ENCODE measurements at places on chromosomes 12 and 14. TPM values are rescaled to one million over a fixed set of nuclear protein-coding genes. Genes with fewer than 3 reads are reported as not detected.

GRCh38 chr12:103771466-103771865, 69.6 kb downstream of the NT5DC3 start:
- no peak overlapping the region for H3K4me3 ChIP-seq
- H3K36me3 ChIP-seq = no peaks in the 10 kb centered on the region
- H3K4me1 ChIP-seq = no peaks in the 10 kb centered on the region
- no peak overlapping the region for H3K27ac ChIP-seq
- no peaks in the 10 kb centered on the region for H3K27me3 ChIP-seq
- peak; percentile 38 for DNase-seq

Gene TCL1B
- 5.5 TPM for total RNA-seq

Gene TIGAR
- 14.2 TPM for total RNA-seq

GRCh38 chr12:94745562-94745961, 95.2 kb upstream of the TMCC3 start:
- no peak for DNase-seq
- peaks cover 2% of the 10 kb centered on the region for H3K36me3 ChIP-seq
- H3K27ac ChIP-seq = no peak overlapping the region
- no peaks in the 10 kb centered on the region for H3K27me3 ChIP-seq
- no peak overlapping the region for H3K4me3 ChIP-seq

GRCh38 chr14:70838076-70838475, 28.8 kb upstream of the MAP3K9 start:
- H3K4me1 ChIP-seq = no peaks in the 10 kb centered on the region
- DNase-seq = no peak
- no peak overlapping the region for H3K4me3 ChIP-seq
- H3K27ac ChIP-seq = no peak overlapping the region
- H3K27me3 ChIP-seq = no peaks in the 10 kb centered on the region

- DNase-seq = no peak
- no peak overlapping the region for H3K27ac ChIP-seq
- no peaks in the 10 kb centered on the region for H3K27me3 ChIP-seq
- no peak overlapping the region for H3K4me3 ChIP-seq
- no peaks in the 10 kb centered on the region for H3K36me3 ChIP-seq
- H3K4me1 ChIP-seq = peaks cover 17% of the 10 kb centered on the region
These were observed 98.2 kb downstream of the ZFP36L1 start for GRCh38 chr14:68694516-68695235.

Gene LMNTD1
- not detected for total RNA-seq

- H3K4me1 ChIP-seq = no peaks in the 10 kb centered on the region
- no peaks in the 10 kb centered on the region for H3K36me3 ChIP-seq
- no peak for DNase-seq
- H3K27me3 ChIP-seq = no peaks in the 10 kb centered on the region
These were observed 1154.6 kb downstream of the GALC start for GRCh38 chr14:86838363-86838762.

DNA sequence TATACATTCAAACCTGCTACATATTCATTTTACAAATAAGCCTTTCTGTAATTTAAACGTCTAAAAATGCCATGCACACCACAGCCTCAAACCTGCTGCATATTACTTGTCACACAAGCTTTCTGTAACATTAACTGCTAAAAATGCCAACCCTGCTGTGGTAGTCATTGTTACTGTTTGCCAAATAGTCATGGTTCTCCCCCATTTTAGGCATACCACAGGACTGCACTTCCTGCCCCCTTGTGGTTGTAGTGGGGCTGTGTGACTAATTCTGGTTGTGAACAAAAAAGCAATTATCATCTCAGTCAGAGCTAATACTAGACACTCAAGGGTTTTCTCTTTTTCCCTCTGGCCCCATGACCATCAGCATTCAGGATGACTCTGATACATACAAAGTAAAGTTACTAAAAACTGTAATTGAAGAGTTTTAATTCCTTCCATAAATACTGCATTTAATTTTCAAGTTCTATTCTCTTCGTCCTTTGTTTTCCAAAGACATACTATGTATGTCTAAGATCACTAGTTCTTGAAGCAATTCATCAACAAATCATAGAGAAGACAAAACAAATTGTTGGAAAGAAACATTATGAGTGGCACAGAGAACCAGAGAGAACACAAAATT, 5.7 kb upstream of the SLC35F4 start:
- H3K36me3 ChIP-seq = no peaks in the 10 kb centered on the region
- no peak for DNase-seq
- no peak overlapping the region for H3K27ac ChIP-seq
- peaks cover 5% of the 10 kb centered on the region for H3K27me3 ChIP-seq
- no peak overlapping the region for H3K4me3 ChIP-seq
- H3K4me1 ChIP-seq = no peaks in the 10 kb centered on the region

DNA sequence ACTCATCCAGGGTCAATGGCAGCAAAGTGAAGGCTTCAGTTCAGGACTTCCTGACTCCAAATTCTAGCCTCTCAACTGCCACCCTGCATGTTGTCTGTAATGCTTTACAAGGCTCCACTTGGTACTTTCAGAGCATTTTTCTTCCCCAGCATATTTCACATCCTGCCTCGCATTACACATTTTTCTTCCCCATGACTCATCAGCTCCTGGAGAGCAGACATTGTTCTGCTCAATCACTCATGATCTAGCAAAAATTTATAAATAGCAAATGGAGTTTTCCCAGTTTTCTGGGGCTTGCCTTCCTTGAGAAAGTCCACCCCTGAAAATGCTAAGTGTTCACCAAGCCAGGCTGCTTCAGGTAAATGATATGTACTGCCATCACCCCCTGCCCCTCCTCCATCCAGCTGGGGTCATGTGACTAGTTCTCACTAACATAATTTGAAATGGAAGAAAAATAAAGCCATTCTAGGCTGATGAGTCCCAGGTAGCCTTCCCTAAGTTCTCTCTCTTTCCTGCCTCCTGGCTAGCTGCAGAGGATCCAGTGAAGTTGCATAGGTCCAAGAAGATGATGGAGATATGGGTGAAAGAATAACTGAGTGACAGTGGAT, 69.4 kb downstream of the ARMH4 start:
- no peak overlapping the region for H3K4me3 ChIP-seq
- no peaks in the 10 kb centered on the region for H3K36me3 ChIP-seq
- H3K27me3 ChIP-seq = peaks cover 14% of the 10 kb centered on the region
- no peaks in the 10 kb centered on the region for H3K4me1 ChIP-seq
- DNase-seq = no peak

DNA sequence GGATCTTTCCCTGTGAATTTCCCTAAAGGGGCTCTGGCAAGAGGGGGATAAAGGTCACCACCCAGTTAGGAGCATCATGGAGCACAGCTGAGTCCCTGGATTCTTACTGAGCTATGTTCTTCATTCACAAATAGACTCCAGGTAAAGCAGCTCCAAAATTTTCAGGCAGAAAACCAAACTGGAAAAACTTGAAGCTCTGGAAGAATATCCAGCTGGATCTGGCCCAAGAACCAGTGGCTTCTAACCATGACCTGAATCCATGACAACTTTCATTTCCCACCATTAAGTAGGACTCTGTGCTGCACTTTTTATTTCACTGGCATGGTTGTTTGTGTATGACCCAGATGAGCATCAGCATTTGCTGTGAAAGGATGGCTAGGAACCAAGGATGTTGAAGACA, 180.4 kb upstream of the FKBP4 start:
- H3K4me1 ChIP-seq = no peaks in the 10 kb centered on the region
- no peaks in the 10 kb centered on the region for H3K27me3 ChIP-seq
- H3K4me3 ChIP-seq = no peak overlapping the region
- H3K36me3 ChIP-seq = no peaks in the 10 kb centered on the region
- H3K27ac ChIP-seq = no peak overlapping the region

DNA sequence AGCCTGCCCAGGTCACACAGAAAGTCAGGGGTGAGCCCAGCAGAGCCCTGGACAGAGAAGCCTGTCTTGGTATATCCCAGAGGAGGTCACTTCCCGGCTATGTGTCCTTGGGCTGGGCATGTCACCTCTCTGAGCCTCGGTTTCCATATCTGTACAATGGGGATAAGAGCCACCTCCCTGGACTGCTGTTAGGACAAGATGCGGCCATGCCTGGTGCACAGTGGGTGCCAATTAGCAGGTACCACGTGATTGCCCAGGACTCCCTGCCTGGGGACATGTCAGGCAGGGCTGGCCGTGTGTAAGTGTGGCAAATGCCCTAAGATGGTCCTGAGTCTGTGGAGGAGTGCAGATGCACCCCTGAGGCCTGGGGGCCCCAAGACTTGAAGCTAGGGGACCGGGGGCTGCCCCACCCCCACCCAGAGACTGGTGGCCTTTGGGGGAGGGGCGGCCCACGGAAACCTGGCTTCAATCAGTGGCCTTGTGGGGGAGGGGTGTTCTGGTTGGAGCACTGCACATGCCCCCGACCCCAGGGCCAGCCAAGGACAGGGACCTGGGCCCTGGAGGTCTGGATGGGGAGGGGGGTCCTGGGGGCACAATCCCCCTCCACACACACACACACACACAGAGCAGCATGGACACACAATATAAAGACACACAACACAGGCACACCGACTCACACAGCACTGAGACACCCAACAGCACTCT, 878 bp downstream of the TMEM119 start:
- H3K36me3 ChIP-seq = no peaks in the 10 kb centered on the region
- no peak for DNase-seq
- no peaks in the 10 kb centered on the region for H3K27me3 ChIP-seq

Gene SLC6A15
- 0.39 TPM for total RNA-seq

DNA sequence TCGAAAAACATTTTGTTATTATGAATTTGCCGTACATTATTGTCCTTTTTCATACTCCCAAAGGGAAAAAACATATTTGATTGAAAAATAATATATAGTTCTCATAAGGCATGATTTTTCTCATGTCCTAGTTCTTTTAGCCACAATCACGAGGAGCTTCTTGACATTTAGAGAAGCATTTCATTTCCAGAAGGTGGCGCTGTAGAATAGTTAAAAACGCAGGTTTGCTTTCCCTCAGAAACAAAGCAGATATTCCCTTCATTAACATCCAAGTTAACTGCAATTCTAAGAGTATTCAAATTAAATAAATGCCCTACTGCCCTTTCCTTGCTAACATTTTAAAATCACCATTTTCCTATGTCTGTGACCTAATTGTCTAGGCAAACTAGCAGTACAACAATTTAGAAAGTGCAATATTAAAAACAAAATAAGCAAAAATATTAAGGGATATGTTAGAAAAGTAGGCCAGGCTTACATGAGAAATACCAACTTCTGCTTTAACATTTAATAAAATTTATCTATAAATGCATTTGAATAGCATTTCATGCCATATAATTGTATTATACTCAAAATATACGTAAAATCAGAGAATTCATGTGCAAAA, 10.9 kb upstream of the PIK3C2G start:
- H3K4me3 ChIP-seq = no peak overlapping the region
- no peaks in the 10 kb centered on the region for H3K27me3 ChIP-seq
- DNase-seq = no peak
- no peaks in the 10 kb centered on the region for H3K36me3 ChIP-seq
- H3K4me1 ChIP-seq = no peaks in the 10 kb centered on the region

DNA sequence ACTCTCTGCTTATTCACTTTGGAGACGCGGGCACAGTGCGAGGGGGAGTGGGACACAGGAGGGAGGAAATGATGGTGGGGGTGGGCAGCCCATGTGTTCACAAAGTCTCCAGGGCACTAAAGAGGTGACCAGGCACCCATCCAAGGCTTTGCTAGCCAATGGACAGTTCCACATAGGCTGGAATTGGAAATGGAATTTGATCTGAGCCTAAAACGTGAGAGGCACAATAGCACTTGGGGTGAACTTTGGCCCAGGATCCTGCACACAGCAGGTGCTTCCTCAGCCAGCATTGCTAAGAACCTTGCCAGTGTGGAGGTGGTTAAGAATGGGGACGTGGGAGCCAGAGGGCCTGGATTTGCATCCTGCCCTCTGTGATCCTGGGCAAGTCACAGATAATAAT, 193.8 kb downstream of the CHST11 start:
- H3K36me3 ChIP-seq = peaks cover 7% of the 10 kb centered on the region
- no peak for DNase-seq
- H3K4me3 ChIP-seq = no peak overlapping the region

GRCh38 chr12:1502379-1502720, 92.0 kb downstream of the FBXL14 start:
- H3K4me1 ChIP-seq = no peaks in the 10 kb centered on the region
- no peak overlapping the region for H3K27ac ChIP-seq
- H3K27me3 ChIP-seq = peaks cover 3% of the 10 kb centered on the region
- DNase-seq = no peak

Gene LRIG3
- not detected for total RNA-seq

GRCh38 chr14:90355540-90356518, 24.1 kb upstream of the NRDE2 start:
- H3K4me1 ChIP-seq = no peaks in the 10 kb centered on the region
- no peak overlapping the region for H3K27ac ChIP-seq
- no peak for DNase-seq

- H3K4me1 ChIP-seq = no peaks in the 10 kb centered on the region
- no peaks in the 10 kb centered on the region for H3K36me3 ChIP-seq
- no peaks in the 10 kb centered on the region for H3K27me3 ChIP-seq
- DNase-seq = no peak
- H3K4me3 ChIP-seq = no peak overlapping the region
These were observed 366.3 kb downstream of the TMTC2 start for GRCh38 chr12:83052890-83053541.

GRCh38 chr12:6950401-6950801, 755 bp upstream of the PTPN6 start:
- DNase-seq = peak; percentile 45
- H3K4me3 ChIP-seq = no peak overlapping the region
- H3K4me1 ChIP-seq = peaks cover 76% of the 10 kb centered on the region
- no peaks in the 10 kb centered on the region for H3K36me3 ChIP-seq

Gene RNASE2
- not detected for total RNA-seq

Gene KRT72
- total RNA-seq = not detected

GRCh38 chr12:79441534-79441933, 249.2 kb downstream of the PAWR start:
- no peak overlapping the region for H3K4me3 ChIP-seq
- no peaks in the 10 kb centered on the region for H3K36me3 ChIP-seq
- no peaks in the 10 kb centered on the region for H3K4me1 ChIP-seq

GRCh38 chr12:46649433-46649832, 176.4 kb downstream of the SLC38A4 start:
- H3K36me3 ChIP-seq = peaks cover 2% of the 10 kb centered on the region
- H3K4me3 ChIP-seq = no peak overlapping the region
- no peak for DNase-seq
- H3K27ac ChIP-seq = no peak overlapping the region
- H3K4me1 ChIP-seq = no peaks in the 10 kb centered on the region

GRCh38 chr14:91830777-91831176, 36.6 kb downstream of the TC2N start:
- no peak overlapping the region for H3K27ac ChIP-seq
- peak; percentile 17 for DNase-seq
- H3K4me1 ChIP-seq = peaks cover 17% of the 10 kb centered on the region
- H3K4me3 ChIP-seq = no peak overlapping the region
- no peaks in the 10 kb centered on the region for H3K27me3 ChIP-seq

Gene DPPA3
- total RNA-seq = not detected

Gene ADCY6
- total RNA-seq = not detected

Measured in B cell (primary cell).